ENCODE measurements at places on chromosomes 3 and 15.
A peak's percentile ranks its signal among the peaks of the same experiment; 100 is the strongest.

GRCh38 chr15:42863572-42864239 lies 56.9 kb downstream of the TTBK2 start:
- no peak for DNase-seq

DNA sequence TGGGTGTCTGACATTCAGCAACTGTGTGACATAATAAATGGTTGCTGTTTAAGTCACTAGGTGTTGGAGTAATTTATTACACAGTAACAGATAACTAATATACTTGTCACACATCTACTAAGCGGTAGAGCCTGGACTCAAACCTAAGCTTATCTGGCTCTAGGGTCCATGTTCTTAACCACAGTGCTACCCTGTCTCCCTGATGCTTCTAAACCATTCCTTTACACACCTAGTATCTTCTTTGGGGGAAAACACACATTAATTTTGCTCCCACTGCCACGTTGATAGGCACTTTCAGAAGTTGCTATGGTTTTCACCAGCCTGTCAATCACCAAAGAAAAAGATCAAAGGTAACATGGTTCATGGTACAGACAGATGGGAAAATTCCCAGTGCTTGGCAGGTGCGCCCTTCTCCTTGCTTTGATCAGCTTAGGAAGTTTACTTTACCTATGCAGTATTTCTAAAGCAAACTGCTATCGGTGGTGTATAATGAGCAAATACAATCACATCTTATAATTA lies 150.8 kb downstream of the PDZRN3 start:
- DNase-seq: no peak

- DNase-seq: no peak
Measured at GRCh38 chr15:72044956-72045355, 73.0 kb downstream of the MYO9A start.

- DNase-seq: no peak
Measured at GRCh38 chr15:91844928-91845327, 8.6 kb upstream of the SLCO3A1 start.

DNA sequence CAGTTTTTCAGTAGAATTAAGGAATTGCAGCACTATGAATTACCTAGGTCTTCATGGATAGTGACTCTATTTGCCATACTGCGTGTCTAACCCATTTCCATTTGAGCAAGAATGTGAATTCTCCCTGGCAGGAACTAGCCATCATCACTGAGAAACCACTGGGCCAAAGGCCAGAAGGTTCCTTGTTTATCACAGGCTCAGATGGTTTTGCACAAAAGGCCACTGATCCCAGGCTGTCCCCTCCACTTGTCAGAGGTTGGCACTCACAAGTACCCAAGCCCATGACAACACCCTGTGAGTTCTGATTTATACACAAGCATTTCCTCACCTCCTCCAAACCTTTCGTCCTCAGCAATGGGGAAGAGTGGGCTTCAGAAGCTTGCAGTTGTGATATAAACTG lies 131.8 kb downstream of the FOXB1 start:
- no peak for DNase-seq

DNA sequence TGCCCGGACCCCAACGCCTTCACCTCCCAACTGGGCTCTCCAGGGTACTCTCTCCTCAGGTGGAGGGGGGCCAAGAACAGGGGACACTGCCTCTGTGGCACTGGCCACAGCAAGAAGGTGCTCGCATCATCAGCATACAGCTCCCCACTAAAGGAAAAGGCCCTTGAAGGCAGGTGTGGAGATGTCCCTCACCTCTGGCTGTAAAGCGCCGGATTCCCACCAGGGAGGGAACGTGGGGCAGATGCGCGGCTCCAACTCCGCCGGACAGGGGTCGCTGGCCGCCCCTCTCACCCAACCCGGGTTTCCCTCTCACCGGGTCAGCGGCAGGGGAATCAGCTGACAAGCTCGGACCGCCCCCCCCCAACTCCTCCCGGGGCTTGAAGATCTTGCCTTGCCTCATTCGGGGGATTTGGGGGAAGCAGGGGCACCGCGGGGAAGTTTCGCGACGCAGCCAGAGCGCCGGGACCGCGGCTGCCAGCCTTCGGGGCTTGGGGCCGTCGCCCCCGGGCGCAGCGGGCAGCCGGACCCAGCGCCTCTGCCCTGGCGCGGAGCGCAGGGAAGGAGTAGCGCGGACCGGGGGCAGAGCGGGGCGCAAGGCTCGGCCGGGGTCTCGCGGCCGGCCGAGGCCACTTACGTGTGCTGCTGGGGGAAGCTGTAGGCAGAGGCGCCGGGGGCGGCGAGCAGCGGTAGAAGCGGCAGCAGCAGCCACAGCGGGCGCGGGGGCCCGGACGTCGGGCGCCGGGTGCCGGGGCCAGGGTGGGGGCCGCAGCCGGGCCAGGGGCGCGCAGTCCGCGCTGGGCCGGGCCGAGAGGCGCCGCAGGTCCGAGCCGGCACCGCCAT lies 630 bp downstream of the CACNA2D2 start:
- DNase-seq: no peak

DNA sequence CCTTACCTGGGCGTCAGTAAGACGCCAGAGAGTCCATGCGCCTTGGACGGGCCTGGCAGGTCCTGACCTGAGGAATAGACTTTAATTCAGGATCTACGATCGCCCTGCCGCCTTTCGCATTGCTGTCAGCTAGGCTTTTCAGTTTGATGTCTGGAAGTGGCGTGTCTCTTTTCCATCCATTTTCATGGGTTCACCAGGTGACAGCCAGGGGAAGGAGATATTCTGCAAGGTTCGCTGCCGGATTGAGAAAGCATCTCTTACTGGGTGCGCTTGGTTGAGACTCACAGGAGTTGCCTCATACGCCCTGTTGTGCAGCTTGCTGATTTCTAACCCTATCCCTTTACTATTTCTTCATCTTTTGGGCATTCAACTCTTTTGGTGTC lies 7.4 kb downstream of the EPHA3 start:
- no peak for DNase-seq

DNA sequence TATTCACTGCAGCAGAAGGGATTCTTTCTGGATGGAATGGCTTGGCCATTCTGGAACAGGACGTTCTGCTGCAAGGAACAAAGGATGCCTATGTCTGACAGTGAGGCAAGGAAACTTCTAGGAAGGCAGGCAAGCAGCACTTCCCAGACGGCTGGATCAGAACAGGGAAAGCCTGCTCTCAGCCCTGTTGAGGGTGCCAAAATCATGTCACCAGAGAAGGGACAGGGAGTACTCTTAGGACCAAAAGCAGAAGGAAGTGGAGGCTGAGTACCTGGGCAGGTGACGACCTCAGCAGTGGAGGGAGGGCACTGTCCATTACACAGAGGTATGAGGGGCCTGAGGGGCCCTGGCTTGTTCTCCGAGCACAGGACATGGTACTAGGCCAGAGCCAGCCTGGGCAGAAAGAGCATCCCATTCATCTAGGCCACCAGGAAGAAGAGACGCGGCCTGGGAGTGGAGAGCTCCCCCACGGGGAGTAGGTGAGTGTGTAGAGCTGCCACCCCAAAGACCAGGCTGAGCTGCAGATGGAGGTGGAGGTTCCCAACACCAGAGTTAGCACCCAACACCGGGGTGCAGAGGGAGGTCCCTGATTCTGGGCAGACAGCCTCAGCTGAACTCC lies 9.6 kb downstream of the KLF15 start:
- DNase-seq: no peak

DNA sequence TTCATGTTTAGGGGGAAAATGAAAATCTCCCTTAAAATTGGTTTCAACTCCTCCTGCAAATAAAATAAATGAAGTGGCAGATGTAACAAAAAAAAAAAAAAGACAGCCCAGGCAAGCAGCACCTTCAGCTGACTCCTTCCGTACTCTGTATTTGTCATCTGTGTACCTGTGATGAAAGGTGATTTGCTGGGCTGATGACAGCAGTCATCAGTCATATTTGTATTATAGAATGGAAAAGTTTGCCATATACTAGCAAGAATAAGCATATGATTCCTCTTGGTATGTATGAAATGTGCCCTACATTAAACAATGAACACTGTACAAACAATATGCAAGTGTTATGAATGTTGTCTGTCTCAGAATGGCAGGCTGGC lies 44.1 kb upstream of the WWTR1 start:
- DNase-seq: peak; percentile 15

GRCh38 chr3:37961622-37962431 lies 28.8 kb upstream of the VILL start:
- no peak for DNase-seq

GRCh38 chr15:68700455-68701123 lies 120.1 kb downstream of the ANP32A start:
- DNase-seq: no peak

- DNase-seq: no peak
Measured at GRCh38 chr3:159266779-159267178, 464.9 kb downstream of the MFSD1 start.

- DNase-seq: no peak
Measured at GRCh38 chr3:138401834-138402233, 32.6 kb upstream of the ESYT3 start.

- no peak for DNase-seq
Measured at GRCh38 chr3:41742121-41742520, 219.8 kb downstream of the ULK4 start.

- no peak for DNase-seq
Measured at GRCh38 chr3:45759851-45760250, 36.5 kb downstream of the SLC6A20 start.

GRCh38 chr3:24229468-24230221 lies 265.0 kb downstream of the THRB start:
- DNase-seq: no peak

DNA sequence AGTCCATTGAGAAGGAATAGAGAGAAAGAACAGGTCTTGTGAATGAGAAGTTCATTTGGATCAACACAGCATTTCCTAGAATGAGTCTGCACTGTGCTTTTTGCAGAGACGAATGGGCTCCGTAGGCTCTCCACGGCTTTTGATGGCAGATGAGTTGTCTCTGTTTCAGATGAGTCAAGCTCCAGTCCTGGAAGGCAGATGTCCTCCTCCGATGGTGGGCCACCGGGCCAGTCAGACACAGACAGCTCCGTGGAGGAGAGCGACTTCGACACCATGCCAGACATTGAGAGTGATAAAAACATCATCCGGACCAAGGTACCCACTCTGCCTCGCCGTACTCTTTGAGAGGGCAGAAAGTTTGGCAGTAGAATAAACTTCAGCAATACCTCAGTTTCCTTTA lies 70.5 kb downstream of the SIDT1 start:
- no peak for DNase-seq

DNA sequence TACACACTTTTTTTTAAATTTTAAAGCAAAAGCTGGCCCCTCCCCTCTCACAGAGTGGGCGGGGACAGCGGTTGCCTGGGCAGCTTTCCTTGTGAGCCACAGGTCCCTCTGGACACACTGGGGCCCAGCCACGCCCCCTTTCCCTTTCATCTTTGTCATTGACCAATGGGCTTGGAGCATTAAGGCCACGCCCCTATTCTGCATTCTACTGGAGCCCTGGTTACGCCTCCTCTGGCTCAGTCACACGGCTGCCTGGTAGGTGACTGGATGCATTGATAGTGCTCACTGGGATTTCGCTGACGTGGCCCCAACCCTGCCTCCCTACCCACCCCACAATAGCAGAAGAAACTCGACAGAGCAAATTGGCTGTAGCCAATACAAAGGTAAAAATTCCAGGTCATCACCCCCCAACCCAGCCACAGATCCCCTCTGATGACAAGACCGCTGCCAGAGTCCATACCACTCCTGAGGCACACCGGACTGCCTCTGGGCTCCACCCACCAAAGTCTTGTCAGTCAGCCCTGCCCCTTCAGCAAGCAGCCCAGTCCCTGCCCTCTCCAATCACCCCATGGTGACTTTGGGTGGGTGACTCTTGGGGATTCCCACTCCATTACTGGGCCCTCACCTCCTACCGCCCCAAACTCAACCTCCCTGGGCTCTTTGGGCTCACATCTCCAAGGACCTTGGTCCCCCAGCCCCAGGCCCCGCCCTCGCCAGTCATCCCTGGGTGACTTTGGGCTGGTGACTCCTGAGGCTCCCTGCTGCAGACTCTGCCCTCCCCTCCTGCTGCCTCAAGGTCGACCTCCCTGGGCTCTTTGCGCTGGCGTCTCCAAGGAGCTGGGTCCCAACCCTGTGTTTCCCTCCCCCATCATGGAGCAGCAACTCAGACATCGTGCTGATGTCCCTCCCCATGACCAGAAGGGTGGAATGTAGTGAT lies 112.2 kb upstream of the FAN1 start:
- DNase-seq: no peak

DNA sequence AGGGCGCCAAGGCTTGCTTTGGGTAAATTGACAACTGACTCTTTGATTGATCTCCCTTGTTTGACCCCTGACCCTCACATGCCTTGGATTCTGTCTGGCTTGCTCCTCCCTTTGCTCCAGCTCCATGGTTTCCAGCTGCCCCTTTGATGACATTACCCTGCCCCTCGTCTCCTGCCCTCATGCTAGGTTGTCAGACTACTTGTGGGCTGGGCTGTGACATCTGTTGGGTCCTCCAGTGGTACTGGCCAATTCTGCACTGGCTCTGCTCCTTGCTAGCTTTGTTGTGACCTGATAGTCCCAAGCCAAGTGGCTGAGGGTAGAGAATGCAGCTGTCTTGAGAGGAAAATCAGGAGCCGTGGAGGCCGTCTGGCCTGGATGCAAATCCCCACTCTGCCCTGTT lies 6.2 kb downstream of the THSD4 start:
- no peak for DNase-seq

- no peak for DNase-seq
Measured at GRCh38 chr15:73753250-73754130, at the start of gene INSYN1. Gene INSYN1 (minus strand): TSS chr15:73753351. CDS start chr15:73751130, 2,221 bp downstream.

GRCh38 chr3:54791501-54792156 lies 136.2 kb downstream of the LRTM1 start:
- no peak for DNase-seq

DNA sequence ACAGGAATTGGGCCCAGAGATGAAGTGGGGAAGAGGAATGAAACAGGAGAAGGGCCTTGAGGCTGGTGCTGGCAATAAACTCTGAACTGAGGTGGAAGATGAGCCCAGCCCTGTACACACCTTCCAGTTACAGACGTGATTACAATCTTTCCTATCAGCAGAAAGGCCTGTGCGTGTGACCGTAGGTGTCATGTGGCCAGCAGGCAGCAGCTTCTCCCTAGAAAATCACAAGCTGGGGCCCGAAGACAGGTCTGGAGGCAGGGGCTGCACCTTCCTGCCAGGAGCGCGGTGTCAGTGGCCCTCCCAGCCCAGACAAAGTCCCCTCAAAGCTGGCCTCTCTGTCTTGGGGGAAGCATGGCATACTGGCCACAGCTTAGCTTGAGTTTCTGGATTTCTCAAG lies 16.7 kb upstream of the PIGZ start:
- DNase-seq: no peak

DNA sequence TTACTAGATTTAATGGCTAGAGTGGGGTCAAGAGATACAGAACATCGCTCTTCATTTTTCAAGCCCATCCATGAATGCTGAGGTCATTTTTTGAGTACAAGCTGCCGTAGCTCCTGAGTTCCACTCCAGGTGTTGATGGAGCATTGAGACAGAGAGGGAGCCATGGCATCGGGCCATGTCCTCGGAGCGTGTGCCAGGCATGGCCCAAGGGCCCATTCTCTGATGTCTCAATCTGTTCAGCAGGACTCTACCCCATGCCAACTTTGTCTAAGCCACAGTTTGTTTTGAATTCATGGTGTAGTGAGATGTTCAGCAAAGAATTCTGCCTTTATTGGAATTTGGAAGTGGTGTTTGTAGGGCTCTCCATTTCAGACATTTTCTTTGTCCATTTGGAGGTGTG lies 110.5 kb upstream of the ADAMTS9 start:
- DNase-seq: no peak
